ENCODE measurements at places on chromosomes 2 and 18.

DNA sequence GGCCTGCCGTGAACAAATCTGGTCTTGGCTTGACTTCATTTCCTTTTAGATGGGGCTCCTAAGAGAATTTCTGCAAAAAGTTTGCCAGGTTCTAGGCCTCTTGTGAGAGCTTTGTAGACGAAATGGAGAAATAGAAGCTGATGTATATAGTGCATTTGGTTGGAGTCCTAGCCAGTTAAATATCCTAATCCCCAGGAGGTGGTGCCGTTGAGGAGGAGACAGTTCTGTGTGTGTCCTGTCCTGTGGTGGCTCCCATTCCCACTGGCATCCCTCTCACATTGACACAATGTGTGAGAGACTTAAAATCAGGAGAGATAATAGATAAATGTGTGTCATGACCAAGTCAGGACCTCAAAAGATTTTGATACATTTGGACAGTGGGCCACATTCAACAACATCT, 34.6 kb upstream of the DNER start:
- no peak for DNase-seq

DNA sequence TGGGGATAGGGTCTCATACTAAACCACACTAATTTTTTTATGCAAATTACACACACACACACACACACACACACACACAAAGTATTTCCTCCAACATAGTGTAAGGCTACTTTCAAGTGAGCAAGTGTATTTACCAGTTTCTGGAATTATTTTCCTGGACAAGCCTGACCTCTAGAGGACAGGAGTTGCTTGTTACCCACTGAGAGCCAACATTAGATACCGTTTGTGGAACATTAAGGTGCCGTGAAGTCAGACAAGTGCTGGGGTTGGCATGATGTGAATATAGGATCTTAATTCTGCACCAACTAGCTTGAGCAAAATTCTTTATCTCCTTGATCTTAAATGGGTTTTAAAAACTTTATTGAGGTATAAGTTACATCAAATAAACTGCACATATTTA, 39.3 kb upstream of the SERPINB2 start:
- peak; percentile 40 for DNase-seq

GRCh38 chr18:24801001-24801400, 340.6 kb downstream of the HRH4 start:
- DNase-seq = no peak

DNA sequence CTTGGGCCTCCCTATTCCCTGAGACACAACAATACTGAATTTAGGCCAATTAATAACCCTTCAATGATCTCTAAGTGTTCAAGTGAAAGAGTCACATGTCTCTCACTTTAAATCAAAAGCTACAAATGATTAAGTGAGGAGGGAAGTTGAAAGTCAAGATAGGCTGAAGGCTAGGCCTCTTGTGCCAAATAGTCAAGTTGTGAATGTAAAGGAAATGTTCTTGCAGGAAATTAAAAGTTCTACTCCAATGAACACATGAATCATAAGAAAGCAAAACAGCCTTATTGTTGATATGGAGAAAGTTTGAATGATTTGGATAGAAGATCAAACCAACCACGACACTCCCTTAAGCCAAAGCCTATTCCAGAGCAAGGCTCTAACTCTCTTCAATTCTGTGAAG, 286.9 kb downstream of the MEIS1 start:
- DNase-seq = no peak

- DNase-seq = no peak
These were observed 159.9 kb downstream of the LAMA3 start for GRCh38 chr18:23849141-23849540.

GRCh38 chr2:141423124-141423523, 707.7 kb downstream of the LRP1B start:
- no peak for DNase-seq

GRCh38 chr18:61980355-61980754, 87.5 kb upstream of the RNF152 start:
- DNase-seq = no peak

GRCh38 chr2:42510191-42510590, 16.4 kb upstream of the KCNG3 start:
- DNase-seq = no peak

GRCh38 chr2:5685225-5685624, 7.0 kb upstream of the SOX11 start:
- DNase-seq = no peak

GRCh38 chr2:197307236-197307932, 3.2 kb downstream of the ANKRD44 start:
- DNase-seq = no peak

GRCh38 chr2:105393373-105394055, 5.3 kb downstream of the FHL2 start:
- no peak for DNase-seq

GRCh38 chr18:57940166-57940660, 103.8 kb upstream of the NEDD4L start:
- no peak for DNase-seq

DNA sequence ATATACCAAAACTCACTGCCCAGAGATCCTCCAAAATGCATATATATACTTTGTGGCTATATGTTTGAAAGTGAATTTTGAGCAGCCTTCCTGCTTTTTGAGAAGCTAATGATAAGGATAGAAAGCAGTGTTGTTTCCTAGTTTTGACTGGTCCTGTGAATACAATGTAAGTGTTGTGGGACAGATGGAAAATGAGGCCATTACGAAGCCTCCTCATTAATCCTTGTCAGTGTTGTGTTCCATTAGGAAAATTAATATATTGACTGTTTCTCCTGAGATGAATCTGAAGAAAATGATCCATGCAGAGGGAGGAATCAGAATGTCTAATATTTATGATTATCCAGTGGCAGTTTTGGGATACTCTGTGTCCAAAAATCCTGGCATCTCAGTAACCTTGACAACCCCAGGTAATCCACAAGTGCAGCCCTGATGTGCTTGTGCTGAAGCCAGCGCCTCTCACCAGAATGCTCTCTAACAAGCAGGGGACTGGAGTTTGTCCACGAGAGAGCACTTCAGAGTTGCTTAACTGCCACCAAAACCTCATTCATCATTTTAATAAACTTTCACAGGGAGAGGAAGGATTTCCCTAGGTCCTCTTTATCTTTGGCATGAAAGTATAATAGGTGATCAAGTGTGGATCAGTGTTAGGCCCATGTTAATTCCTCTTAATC, 418.6 kb downstream of the CMPK2 start:
- no peak for DNase-seq

- no peak for DNase-seq
These were observed 71.1 kb downstream of the TDRD15 start for GRCh38 chr2:21194858-21195271.

DNA sequence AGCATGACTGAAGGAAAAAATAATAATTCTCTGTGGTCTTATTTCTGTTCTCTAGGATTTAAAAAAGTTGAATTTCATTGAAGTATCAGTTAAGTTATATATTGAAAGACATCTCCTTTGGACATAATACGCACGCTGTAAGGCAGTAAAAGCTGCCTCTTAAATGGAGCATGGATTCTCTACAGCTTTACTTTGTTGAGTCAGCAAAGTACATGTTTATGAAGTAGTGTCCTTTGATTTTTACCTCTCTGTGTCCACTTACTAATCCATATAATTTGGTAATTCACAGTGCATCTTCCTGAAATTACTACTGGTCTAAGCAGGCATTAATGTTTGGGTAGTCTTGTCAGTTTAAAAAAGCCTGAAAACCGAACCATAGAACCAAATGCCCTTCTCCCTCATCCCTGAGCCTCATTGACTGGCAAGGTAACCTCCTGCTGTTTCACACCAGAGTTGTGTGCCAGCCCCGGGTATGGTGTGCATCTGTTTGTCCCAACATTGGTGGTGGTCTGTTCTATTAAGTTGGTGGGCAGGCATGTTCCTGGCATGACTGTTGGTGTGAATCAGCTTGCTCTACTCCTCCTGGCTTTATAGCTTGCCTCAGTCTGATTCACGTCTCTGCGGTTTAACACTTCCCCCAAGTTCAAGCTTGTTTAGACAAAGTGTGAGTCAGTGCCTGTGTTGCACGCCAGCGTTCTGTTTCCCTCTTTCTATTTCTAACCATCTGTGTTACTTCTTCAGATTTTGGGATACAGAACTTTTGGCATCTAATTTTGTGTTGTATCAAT, 71.0 kb upstream of the ITM2C start:
- DNase-seq = no peak

DNA sequence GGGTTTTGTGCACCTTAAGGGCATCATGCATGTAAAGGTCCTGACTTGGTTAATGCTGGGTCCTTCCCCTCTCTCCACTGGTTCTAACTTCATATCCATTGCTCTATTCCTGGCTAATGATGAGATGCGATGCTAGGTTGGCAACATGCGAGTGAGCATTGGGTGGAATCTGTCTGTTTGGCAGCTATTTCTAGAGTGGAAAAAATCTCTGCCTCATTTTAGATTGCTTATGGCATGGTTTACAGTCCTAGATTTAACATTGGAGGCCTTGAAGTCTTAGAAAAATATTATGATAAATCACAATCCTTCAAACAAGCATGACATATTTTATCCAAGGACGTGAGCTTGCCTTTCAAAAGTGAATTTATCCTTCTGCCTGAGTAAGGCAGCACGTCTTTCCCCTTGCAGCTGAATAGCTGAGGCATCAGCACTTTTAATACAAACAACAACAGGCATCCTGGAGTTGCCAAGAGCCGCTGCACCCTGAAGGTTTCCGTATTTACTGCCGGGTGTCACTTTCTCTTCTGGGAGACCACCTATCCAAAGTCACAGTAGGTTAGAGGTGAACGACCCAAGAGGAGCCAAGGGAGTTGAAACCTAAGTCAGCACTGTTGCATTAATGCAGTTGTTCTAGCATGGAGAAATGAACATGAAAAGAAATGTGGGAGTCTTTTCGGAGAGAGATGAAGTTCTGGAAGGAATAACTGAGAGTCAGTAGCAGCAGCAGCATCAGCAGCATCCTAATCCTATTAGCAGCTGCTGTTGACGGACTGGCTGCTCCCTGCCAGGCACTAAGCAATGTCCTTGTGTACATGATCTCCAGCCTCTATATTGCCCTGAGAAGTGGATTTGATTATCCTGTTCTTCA, 78.4 kb downstream of the MAPK4 start:
- DNase-seq = no peak

- DNase-seq = no peak
These were observed 120.7 kb downstream of the LOXHD1 start for GRCh38 chr18:46536215-46536874.

DNA sequence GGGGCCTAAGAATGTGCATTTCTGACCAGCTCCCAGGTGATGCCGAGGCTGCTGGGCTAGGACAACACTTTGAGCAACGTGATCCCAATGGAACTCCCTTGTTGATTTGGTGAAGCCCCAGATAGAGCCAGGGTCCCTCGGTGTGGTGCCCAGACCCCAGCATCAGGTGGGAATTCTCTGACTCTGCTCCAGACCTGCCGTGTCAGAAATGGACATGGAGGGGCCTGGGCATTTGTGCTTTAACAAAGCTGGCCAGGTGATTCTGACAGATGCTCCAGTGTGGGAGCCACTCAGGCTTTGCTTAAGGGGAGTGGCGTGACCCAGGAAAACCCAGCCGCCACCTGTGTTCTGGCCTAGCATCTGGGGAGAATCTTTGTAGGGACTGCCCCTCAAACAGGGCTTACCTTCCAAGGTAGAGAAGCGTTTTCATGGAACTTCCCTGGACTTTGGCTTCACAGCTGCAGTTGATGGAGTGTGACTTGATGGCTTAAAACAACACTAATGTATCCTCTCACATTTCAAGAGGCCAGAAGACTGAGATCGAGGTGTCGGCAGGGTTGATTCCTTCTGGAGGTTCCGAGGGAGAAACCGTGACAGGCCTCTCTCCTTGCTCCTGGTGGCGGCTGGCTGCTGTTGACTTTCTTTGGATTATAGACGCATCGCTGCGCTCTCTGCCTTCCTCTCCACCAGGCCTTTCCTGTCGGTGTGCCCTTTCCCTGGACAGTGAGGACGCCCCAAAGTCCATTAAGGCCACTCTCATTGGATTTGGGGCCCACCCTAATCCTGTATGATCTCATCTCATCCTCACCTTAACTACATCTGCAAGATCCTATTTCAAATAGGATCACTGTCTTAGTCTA, 57.0 kb upstream of the HDAC4 start:
- DNase-seq = no peak

GRCh38 chr2:208807756-208808155, 401.2 kb downstream of the PTH2R start:
- no peak for DNase-seq

GRCh38 chr18:63909870-63910269, 2.1 kb downstream of the SERPINB10 start:
- no peak for DNase-seq

- no peak for DNase-seq
These were observed 80.3 kb downstream of the FMNL2 start for GRCh38 chr2:152415231-152415642.

GRCh38 chr2:177398290-177398683, 5.7 kb downstream of the AGPS start:
- DNase-seq = no peak

DNA sequence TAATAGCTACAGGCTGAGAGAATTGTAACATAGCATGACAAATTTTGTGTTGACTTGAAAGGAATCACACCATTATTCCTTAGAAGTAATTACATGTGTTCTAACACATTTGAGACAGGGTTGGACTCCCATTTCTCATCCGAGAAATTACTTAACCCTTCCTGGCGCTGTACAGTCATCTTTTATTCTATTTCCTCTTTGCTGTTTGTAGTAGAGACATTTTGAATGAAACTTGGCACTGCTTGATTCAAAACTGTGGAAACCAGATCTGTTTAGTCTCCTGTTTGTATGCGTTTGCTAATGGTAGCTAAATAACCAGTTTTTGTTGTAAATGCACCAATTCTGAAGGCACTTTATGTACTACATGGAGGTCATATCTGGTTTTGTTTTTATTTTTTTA, 231.9 kb downstream of the ALPK2 start:
- DNase-seq = no peak

DNA sequence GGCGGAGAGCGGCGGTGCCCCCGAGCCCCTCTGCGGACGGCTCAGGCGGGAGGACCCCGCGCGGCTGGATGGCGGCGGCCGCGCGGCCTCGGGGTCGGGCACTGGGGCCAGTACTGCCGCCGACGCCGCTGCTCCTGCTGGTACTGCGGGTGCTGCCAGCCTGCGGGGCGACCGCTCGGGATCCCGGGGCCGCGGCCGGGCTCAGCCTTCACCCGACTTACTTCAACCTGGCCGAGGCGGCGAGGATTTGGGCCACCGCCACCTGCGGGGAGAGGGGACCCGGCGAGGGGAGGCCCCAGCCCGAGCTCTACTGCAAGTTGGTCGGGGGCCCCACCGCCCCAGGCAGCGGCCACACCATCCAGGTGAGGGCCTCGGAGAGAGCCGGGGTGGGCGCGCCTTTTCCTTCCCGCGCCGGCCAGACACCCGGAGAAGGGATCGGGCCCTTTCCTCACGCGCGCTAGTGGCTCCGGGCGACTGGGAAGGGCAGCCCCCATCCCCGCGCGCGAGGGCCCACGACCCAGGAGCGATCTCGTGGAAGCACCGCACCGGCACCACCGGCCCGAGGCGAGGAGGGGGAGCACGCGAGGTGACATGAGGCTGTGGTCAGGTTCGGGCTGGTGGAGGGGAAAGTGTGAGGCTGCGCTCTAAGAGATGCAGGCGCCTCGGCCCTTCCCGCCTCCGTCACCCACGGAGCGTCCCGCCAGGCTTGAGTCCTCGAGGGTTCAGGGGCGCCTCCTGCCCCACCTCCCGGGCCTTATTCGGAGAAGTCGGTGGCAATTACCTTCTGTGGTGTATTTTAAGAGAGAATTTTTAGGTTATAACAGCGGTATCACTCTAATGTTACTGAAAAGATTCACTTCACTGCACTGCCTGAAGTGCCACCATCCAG, 607 bp downstream of the LAMA3 start:
- DNase-seq = no peak
